Activated gamma-delta T cell treated with Interleukin-2 at 50 U/mL for 16 hours (primary cell): ENCODE measurements at places on chromosomes 2 and 18.

DNA sequence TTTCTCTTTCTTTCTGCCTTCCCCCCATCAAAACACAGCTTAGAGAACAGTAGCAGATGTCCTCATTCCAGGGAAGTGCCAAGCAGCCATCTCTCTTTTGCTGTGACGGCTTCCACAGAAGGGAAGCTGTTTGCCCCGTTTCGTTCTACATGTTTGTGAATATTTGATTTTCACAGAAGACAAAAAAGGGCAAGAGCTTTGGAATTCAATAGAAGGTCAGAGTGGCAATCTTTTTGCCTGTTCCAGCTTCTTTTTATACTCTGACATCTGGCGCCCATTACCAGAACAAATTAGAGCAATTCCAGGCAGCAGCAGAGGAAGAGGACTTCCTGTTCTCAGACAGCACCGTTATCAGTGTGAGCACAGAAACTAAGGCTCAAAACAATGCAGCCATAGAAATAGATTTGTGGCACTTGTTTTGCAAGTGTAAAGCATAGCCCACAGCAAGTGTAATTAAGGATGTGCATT is 79.0 kb upstream of the CDH19 start:
- DNase-seq = no peak

GRCh38 chr2:201500534-201500933 is 49.0 kb downstream of the STRADB start:
- no peak for DNase-seq

DNA sequence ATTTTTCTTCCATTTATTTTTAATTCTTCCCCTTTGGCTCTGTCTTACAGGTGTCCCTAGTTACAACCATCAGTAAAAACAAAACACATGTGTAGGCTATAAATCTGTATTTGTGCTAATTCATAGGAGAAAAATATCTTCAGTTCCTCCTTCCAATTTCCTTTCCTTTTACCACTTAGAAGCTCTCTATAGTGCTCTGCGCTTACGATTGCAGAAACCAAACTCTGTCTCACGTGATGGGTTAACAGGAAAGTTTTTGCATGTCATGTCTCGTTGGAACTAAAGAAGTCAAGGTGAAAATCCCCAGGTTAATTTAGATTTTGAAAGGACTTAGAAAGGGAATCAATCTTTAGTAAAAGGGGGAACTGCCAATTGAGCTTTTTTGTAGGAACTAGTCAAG is 1390.5 kb upstream of the ZEB2 start:
- no peak for DNase-seq

GRCh38 chr18:51660188-51660715 is 462.8 kb upstream of the MEX3C start:
- no peak for DNase-seq

GRCh38 chr18:9866627-9867026 is 19.1 kb upstream of the TXNDC2 start:
- no peak for DNase-seq

GRCh38 chr2:64978514-64979268 is 10.5 kb upstream of the SLC1A4 start:
- no peak for DNase-seq

DNA sequence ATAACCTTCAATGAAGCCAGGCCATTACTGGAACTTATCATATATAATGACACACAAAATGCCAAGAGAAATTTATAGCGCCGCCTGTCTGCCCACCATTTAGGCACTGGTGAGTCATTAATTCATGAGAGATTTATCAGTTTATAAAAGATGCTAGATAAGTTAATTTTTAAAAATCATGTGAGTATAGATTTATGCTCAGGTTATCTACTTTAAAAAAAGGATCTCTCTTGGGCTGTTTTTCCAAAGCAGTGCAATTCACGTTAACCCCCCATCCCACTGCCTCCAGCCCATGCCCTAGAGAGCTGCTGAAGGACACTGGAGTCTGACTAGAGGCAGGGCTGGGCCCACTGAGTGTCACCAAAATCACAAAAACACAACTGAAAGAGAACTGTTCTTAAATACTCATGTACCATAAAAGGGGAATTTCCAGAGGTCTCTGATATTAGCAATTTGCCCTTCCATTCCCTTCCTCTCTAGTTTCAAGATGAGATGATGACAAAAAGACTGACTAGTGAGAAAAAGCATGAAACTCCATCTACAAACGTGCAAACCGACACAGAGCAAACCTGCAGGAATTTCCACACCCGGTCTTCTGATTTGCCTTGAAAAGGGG is 160.8 kb downstream of the BCL2 start:
- no peak for DNase-seq

- no peak for DNase-seq
These were observed 60.5 kb upstream of the CYRIA start for GRCh38 chr2:16726147-16726546.

- DNase-seq = no peak
These were observed 80.9 kb upstream of the POU3F3 start for GRCh38 chr2:104772996-104773395.

DNA sequence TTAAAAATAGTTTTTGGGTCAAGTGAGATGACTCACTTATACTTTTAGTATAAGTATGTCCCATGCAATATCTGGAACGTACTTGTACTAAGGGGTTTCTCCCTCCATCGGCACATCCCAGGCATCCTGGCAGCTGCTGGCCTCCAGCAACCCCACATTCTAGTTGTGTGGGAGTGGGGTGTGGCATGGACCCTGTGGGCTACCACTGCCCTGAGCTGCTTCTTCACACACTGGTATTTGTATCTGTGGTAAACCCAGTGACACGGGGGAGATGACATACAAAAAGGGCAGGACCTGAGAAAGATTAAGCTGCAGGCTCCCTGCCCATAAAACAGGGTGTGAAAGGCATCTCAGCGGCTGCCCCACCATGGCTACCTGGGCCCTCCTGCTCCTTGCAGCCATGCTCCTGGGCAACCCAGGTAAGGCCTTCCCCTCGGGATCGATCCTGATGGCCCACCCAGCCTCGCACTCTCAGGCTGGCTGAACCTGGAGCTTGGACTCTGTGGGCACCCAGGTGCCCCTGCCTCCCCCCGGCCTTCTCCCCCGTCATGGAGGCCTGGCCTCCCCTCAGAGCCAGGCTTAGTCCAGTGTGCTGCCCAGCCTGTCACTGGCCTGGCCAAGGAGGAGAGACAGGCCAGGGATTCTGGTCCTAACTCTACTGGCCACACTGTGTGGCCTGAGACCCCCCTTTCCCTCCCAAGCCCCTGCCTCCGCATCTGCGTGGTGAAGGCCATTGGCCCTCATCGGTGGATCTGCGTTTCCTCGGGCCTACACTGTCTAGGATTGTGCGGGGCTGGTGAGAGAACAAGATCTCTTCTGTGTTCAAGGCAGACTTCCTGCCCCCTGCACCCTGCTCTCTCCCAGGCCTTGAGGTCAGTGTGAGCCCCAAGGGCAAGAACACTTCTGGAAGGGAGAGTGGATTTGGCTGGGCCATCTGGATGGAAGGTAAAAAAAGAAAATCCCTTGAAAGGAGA is at the start of gene GNLY:
GNLY (plus strand) TSS at position 307 of the 974 bp plus-strand sequence; CDS start at position 368, 61 bp downstream.
- DNase-seq = peak; percentile 23

GRCh38 chr2:239780236-239780994 is 244.7 kb downstream of the NDUFA10 start:
- no peak for DNase-seq

DNA sequence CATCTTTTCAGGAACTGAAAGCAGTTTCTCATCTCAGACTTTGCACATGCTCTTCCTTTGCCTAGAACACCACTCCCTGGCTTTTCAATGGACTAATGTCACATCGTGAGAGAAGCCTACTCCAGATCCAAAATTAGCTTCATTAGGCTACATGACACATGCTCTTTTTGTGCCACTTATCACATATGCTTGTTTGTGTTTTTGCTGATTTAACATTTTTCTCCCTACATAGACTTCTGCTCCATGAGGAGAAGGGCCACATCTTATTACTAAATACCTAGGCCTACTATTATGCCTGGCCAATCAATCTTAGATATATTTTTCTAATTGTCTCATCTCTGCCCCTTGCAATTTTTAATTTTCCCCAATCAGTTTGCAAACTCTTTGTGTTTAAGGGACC is 186.4 kb upstream of the LHCGR start:
- DNase-seq = no peak

DNA sequence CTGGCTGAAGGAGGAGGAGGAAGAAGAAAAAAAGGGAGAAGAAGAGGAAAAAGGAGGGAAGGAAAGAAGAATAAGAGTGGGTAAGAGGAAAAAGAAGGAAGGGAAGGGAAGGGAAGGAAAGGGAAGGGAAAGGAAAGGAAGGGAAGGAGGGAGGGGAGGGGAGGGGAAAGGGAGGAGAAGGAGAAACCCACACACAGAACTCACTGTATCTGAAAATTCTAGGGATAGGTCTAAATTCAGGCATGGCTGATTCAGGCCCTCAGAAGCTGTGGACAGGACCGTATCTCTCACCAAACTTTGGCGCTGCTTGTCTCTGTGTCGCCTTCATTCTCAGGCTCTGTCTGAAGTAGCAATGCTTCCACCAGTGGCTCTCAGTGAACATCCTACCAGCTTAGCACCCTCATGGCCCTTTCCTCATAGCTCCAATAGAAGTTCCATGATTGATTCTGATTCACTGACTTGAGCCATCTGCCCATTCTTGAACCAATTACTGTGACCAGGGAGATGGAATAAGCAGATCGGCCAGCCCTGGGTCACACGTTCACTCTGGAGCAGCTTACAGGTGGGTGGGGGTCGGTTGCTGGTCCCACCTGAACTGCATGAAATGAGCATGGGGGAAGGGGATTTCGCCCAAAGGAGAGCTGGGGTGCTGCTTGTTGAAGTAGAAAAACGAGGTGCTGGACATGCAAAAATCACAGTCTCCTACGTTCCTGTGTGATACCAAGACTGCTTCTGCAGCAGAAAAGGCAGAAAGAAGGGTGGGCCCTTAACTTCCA is 59.7 kb downstream of the TTC32 start:
- no peak for DNase-seq

- no peak for DNase-seq
These were observed 132.7 kb upstream of the TTC27 start for GRCh38 chr2:32495139-32495538.

DNA sequence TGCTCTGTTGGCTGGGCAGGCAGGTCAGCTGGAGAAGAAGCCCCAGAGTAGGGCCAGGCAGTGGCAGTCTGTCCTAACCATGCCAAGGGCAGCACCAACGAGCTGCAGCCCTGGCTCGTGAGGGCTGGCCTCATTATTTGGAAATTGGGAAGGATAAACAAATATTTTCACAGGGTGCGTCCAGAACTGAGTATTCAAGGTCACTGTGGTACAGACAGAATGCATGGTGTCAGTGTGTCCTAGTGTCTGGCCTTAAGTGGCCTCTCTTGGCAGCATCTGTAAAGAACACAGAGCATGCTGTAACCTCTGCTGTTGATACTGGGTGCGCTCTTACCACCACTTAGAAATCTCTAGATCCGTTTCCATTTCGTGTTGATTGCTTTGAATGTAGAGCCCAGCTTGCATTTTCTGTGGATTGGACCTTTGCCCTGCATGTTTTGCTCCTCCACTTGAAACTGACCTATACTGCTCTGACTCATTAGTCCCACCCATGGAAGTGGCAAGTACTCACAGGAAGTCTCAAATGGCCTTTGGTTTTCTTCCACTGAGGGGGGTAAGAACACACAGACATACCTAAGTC is 88.2 kb downstream of the GREB1L start:
- DNase-seq = no peak

- peak; percentile 12 for DNase-seq
These were observed 54.9 kb upstream of the CAPN13 start for GRCh38 chr2:30862054-30862651.

- peak; percentile 45 for DNase-seq
These were observed 52.5 kb downstream of the MBP start for GRCh38 chr18:77079954-77080682.

DNA sequence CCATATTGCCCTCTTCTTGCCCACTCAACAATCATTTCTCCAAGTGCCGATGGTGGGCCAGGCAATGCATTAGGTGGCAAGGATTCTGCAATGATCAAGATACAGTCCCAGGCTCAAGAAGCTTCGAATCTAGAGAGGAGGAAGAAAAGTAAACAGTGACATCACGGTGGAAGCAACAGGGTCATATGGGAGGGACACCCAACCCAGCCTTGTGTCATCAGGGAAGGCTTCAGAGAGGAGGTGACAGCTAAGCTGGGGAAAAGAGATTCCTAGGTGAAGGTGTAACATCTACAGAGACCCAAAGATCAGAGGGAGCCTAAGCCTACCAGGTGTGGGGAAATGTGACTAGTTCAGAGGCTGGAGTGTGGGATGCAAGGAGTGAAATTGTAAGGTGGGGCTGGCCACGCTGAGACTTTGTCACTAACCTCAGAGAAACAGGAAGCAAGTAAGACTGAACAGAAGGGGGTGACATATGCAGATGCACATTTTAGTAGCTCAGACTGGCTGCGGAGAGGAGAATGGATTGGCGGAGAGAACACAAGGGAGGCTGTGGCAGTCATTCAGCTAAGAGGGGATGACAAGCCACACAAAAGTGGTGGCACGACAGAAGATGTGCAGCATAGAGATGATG is 104.9 kb downstream of the ANKRD44 start:
- DNase-seq = peak; percentile 67

DNA sequence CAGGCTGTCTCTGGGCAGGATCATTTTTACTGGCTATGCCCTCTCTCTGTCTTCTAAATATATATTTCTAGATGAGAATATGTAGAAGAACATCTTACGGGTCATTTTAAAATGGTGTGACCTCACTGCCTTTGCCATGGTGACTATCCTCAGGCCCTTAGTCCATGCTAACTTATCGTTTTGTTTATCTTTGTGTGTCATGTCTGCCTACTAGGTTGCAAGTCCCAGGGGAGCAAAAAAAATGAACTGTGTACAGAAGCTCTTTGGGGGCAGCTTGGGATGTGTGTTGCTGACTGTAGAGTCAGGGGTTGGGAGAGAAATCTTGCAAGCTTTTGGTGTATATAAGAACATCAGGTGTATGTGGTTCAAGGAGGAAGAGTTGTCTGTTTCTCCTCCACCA is 11.0 kb downstream of the CPSF3 start:
- no peak for DNase-seq

DNA sequence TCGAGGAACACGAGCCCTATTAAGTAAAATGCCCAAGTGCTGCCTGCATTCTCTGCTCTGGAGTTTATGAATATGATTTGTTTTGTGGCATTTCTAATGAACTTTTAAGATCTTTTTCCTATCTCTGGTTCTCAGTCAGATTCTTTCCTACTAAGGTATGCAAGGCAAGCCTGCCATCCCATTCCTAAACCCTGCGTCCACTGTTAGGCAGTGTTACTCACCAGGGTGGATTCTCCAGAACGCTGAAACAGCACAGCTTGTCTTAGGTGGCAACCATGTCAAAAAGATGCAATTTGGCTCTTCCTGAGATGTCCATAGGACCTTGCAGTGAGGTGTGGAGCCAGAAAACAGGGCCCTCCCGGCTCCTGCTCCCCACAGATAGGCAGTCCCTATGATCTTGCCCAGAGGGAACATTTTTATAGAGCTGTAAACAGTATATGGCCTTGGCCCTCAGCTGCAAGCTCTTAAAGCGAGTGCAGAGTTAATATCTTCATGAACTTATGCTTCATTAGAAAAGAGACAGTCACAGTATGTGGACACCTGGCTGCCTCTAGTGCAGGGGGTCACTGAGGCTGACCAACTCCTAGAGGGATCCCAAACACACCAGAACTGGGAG is 84.4 kb downstream of the TPGS2 start:
- no peak for DNase-seq
